ENCODE measurements at places on chromosomes 1 and 21. TPM values are rescaled to one million over a fixed set of nuclear protein-coding genes. Genes with fewer than 3 reads are reported as not detected.

The SLC22A15 gene
- 0.93 TPM for total RNA-seq

The NECTIN4 gene
- total RNA-seq = 1.9 TPM

The CRTC2 gene
- total RNA-seq = 40.2 TPM

The NR1I3 gene
- total RNA-seq = 0.15 TPM

The DMAP1 gene
- 20.9 TPM for total RNA-seq

The PPT1 gene
- 60.7 TPM for total RNA-seq

The ADGRB2 gene
- 7.5 TPM for total RNA-seq

The TNFRSF4 gene
- not detected for total RNA-seq

The ZNF593OS gene
- not detected for total RNA-seq

The LINGO4 gene
- total RNA-seq = not detected

The CNR2 gene
- total RNA-seq = not detected

The EPHA2 gene
- total RNA-seq = 153 TPM

The GREM2 gene
- total RNA-seq = 0.13 TPM

The COA7 gene
- 20.9 TPM for total RNA-seq

The DNALI1 gene
- 0.07 TPM for total RNA-seq

The PLCH2 gene
- 0.33 TPM for total RNA-seq

Data from A549 treated with CORT108297 at 1 μM for 4 hours (cell line).